ENCODE measurements at places on chromosomes 6 and 20. TPM values are rescaled to one million over a fixed set of nuclear protein-coding genes. Genes with fewer than 3 reads are reported as not detected.

DNA sequence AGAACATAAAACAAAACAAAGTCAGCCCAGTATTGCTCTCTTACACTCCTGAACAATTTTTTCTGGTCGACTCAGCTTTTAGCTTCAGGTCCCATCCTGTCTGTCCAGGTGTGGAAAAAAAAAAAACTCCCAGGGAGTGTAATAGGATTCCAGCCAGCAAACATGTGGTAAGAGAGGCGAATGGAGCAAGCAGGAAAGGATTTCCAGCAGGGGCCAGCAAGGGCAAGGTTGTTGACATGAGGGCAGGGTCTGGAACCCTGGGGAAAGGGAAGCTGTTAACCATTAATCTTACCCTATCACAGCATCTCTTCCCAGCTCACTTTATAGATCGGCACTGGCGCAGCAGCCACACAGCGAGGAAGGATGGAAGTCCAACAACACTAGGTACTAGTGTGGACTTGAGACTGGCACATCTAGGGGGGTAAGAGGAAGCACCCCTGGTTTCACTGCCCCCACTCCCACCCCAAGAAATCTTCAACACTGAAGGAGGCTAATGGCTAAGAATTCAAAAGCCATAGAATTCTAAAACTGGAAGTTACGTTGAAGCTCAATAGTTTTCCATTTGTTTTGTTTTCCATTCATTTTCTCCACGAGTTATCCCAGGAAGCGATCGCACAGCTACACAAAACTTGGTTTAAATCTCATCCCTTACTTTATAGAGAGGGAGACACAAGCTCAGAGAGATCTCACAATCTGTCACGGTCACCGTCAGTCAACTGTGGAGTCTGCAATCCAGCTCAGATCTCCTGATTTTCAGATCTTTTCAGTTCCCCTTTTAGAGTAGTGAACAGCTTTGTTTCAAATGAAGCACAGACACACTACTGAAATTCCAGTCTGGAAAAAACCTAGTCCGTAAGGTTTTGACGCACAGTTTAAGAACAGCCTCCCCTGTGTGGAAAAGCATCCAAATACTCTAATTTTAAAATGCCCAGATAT lies 53.3 kb downstream of the SLC22A23 start:
- no peak overlapping the region for H3K4me3 ChIP-seq
- no peak overlapping the region for H3K27ac ChIP-seq

DNA sequence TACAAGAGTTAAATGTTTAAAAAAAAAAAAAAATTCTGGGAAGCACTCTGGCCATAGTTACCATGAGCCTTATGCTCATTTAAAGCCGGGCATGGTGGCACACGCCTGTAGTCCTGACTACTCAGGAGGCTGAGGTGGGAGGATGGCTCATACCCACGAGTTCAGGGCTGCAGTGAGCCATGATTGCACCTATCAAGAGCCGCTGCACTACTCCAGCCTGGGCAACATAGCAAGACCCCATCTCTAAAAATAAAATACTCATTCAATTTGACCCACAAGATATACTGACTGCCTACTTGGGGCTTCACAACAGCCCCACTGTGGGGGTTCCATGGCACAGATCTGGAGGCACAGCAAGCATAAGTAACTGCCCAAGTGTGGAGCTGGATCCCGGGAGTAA lies 112.0 kb upstream of the NFATC2 start:
- peaks cover 2% of the 10 kb centered on the region for H3K36me3 ChIP-seq
- peaks cover 9% of the 10 kb centered on the region for H3K27me3 ChIP-seq
- DNase-seq = no peak
- no peak overlapping the region for H3K27ac ChIP-seq
- H3K4me3 ChIP-seq = no peak overlapping the region

- H3K4me1 ChIP-seq = no peaks in the 10 kb centered on the region
- no peak for DNase-seq
- no peak overlapping the region for H3K4me3 ChIP-seq
- H3K36me3 ChIP-seq = no peaks in the 10 kb centered on the region
- H3K27me3 ChIP-seq = no peaks in the 10 kb centered on the region
These were observed 643.8 kb downstream of the DHX35 start for GRCh38 chr20:39605908-39606307.

DNA sequence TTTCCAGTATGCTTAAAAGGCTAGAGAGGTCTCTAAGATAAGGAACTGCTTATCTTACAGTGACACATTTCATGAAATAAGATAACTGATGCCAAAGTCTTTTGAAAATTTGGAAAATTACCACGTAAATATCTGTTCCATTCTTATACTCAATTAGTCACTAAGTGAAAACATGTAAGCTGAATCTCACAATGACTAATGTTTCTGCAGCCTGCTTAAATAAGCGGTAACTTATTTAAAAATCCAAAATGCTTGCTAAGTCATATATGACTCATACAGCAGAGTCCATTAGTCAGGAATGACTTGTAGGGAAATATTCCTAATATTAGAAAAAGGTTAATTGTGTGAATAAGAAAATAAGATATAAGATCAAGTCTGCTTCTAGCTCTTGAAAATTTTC lies 27.8 kb upstream of the LGSN start:
- DNase-seq = no peak
- no peak overlapping the region for H3K4me3 ChIP-seq
- H3K27ac ChIP-seq = no peak overlapping the region
- peaks cover 4% of the 10 kb centered on the region for H3K27me3 ChIP-seq
- H3K4me1 ChIP-seq = peaks cover 7% of the 10 kb centered on the region

- H3K27me3 ChIP-seq = no peaks in the 10 kb centered on the region
- H3K36me3 ChIP-seq = peaks cover 35% of the 10 kb centered on the region
- H3K4me1 ChIP-seq = peaks cover 27% of the 10 kb centered on the region
- H3K27ac ChIP-seq = no peak overlapping the region
- no peak for DNase-seq
- no peak overlapping the region for H3K4me3 ChIP-seq
These were observed 16.4 kb upstream of the BLOC1S5 start for GRCh38 chr6:8080362-8081151.

SIRPA gene
- not detected for total RNA-seq

LAMA2 gene
- total RNA-seq = 0.64 TPM
